ENCODE measurements at places on chromosomes 1 and 21.

DNA sequence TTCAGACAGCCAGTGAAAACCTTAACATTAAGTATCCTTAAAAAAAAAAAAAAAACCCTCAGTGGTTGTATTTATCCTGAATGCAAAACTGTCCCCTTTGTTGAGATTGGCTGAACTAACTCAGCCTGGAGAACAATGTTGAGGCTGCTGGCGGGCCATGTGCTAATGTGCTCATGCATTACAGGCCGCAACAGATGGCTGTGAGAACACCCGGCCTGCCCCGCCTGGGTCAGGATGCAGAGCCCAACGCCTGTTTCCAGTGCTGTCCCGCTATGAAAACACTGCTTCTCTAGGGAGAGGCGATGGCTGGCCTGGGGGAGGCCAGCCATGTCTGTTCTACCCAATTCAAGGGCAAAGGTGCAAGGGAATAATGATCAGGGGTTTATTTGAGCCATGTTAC is 13.8 kb downstream of the OLIG2 start:
- peak; percentile 85 for DNase-seq

DNA sequence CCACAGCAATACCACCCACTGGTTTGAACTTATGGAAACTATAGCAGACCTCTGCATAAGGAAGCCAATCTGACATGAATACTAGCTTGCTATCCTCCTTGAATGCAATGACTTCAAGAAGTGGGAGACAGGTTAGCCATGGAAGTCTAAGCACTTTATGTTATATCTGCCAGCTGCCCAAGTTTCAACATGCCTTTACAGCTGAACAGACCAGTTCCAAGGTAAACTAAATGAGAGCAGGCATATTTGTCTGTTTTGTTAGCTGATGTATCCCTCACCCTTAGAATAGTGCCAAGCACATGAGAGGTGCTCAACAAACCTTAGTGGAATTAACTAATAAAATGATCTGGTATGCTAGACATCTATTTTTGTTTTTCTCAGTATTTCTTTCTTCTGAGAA is 65.1 kb downstream of the ALG14 start:
- no peak for DNase-seq

GRCh38 chr1:15231714-15232201 is 15.3 kb upstream of the FHAD1 start:
- no peak for DNase-seq

GRCh38 chr1:6509919-6510291 is 18.4 kb upstream of the PLEKHG5 start:
- DNase-seq = no peak
